NCI-H1105 (cell line): ENCODE measurements at places on chromosomes 4 and X.

- no peak for DNase-seq
Observed at GRCh38 chr4:41683326-41683725, 65.2 kb downstream of the PHOX2B start.

- no peak for DNase-seq
Observed at GRCh38 chr4:6018331-6018730, at the start of gene C4orf50. Gene C4orf50 (minus strand): TSS chr4:6018431.

DNA sequence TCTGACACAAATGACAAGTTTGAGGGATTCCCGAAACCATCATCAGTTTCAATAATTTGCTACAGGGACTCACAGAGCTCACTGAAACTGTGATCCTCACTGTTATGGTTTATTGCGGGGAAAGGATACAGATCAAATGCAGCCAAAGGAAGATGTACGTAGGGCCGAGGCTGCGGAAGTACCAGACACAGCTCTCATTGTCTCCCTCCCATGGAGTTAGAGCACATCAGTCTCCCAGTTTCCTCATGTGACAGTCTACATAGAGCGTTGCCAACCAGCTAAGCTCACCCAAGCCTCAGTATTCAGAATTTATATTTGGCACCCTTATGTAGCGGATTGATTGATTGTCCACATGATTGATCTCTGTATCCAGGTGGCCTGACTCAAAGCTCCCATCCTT, 137.8 kb upstream of the TENM3 start:
- no peak for DNase-seq

DNA sequence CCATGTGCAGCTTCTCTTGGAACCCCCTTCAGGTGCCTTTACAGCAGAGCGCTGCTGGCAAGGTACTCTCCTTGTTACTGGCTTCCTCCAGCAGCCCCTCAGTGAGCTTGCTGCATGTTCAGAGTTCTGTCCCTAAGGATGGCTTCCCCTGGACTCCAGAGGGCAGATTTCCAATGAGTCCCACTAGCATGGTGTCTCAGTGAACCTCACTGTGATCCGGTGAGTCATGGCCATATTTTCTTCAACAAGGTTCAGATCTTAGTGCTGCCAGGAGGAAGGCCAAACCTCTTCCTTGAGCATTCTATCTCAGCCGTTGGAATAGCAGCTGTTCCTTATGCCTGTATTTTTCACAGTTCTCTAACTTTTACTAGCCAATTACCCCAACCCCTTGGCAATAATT, 98.8 kb downstream of the CASK start:
- DNase-seq = no peak

DNA sequence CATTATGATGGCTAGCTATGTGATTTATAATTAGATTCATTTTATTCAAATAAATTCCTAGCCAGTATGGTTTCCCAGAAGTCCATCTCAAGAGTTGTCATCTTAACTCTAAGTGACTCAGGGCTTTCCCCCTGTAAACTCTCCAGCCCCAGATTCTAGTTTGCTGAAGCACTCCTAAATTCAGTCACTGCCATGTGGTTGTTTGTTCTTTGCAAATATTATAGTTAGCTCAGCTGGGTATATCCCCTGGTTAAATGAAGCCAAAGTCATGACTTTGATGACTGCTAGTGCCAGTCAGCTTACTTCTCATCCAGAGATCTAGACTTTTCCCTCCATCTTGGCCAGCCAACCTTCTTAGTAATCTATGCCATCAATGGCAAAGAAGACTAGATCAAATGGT, 126.0 kb downstream of the GRIA3 start:
- no peak for DNase-seq

DNA sequence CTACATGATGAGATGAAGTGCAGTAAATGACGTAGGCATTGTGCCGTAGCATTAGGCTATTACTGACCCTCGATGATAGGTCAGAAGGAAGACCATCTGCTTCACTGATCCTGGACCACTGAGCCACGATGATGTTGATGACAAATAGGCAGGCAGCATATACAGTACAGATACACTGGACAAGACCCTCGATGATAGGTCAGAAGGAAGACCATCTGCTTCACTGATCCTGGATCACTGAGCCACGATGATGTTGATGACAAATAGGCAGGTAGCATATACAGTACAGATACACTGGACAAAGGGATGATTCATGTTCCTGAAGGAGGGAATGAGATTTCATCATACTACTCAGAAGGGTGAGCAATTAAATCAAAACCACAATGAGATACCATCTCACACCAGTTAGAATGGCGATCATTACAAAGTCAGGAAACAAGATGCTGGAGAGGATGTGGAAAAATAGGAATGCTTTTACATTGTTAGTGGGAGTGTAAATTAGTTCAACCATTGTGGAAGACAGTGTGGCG, 50.9 kb downstream of the BEND4 start:
- no peak for DNase-seq

DNA sequence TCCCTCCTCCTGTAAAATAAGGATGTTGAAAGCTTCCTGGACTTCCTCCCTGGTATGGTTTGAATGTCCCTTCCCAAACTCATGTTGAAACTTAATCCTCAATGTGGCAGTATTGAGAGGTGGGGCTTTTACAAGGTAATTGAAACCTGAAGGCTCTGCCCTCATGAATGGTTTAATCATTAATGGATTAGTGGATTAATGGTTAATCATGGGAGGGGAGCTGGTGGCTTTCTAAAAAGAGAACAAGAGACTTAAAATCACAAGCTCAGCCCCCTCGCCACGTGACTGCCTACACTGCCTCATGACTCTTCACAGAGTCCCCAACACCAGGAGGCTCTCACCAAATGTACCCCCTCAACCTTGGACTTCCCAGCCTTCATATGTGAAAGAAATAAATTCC, 124.6 kb upstream of the ANXA3 start:
- no peak for DNase-seq

DNA sequence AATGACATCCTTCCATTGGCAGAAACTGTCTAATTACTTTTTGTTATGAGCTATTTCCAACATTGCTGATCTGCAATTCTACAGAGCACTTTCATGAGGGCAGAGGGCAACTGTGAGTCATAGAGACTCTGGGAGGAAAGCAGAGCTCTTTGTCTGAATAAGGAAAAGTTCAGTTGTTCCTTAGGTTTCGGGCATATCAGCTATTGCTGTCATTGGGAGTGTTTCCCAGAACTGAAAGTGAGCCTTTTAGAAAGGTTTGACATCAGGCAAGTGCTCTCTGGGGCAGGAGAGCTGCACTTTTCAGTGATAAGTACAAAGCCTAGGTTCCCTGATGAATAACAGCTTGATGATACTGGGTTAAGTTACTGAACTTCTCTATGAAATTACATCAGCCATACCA, 119.2 kb upstream of the EDNRA start:
- DNase-seq = no peak

DNA sequence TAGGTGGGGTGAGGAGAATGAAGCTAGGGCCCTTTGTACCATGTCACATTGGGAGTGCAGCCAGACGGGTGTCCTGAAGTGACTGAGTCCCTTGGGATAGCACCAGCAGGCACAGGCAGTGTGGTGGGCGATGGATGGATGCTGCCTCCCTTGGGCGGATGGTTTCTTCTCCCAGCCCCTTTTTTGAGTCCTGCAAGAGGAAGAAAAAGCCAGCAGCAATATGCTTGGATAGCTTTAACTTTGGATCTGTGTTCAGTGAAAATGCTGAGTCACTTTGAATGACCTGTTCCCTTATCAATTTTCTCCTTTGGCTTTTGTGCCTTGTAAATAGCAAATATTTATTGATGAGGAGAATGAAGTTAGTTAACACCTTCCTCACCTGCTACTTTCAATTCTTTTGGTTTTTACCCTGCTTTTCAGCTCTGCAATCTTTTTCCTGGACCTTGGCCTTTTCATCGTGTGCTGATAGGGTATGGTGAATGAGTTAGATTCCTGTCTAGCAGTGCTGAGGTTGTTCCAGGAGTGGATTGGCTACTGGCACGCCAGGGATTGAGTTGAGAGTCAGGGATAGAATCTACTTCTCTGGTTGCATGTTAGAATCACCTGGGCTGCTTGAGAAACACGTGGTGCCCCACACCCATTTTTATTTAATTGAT, 10.2 kb downstream of the DCUN1D4 start:
- no peak for DNase-seq

- no peak for DNase-seq
Observed at GRCh38 chr4:47786958-47787370, 50.9 kb downstream of the CORIN start.

DNA sequence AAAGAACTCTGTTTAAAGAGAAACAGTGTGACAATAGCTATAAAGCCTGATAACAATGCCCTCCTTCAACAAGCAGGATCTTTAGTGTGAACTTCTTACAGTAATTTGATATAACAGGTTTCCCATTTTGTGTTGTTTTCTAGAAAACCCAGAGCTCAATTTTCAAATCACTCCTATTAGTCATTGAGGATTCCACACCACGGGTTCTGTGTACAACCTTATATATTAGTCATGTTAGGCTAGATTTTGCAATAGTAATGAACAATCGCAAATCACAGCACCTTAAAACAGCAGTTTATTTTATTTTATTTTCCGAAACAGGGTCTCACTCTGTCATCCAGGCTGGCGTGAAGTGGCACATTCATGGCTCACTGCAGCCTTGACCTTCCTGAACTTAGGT, 1020.9 kb upstream of the INTU start:
- no peak for DNase-seq

DNA sequence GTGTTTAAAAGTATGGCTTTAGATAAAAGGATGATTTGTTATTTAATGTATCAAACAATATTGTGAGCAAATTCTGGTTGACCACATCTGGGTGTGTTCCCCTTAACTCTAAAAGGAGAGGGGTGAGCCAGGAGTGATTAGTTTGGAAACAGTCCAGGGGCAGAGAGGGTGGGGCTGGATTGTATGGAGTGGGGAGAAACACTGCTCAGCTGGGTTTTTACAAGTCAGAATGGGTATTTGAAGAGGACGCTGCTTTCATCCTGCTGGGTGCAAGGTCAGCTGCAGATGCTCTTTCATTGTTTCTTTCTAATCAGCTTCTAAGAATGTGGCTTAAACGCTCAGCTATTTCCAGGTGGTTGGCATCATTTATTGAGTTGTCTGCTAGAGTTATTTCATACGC, 82.8 kb upstream of the LIMCH1 start:
- DNase-seq = peak; percentile 12

DNA sequence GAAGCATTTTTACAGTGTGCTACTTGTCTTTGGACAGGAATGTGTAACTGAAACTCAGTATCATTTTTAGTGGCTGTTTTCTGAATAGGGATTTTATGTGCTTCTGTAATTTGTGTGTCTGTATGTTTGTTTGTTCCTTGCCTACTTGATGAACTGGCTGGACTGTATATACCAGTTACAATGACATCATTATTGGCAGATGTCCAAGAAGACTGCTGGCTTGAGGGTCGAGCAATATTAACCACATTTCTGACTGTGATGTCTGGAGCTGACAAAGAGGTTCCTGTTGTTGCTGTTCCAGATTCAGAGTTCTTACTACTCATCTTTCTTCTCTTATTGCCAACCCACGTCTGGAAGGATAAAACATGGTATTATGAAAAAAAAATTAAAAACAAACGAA, 33.0 kb downstream of the HDX start:
- peak; percentile 12 for DNase-seq

DNA sequence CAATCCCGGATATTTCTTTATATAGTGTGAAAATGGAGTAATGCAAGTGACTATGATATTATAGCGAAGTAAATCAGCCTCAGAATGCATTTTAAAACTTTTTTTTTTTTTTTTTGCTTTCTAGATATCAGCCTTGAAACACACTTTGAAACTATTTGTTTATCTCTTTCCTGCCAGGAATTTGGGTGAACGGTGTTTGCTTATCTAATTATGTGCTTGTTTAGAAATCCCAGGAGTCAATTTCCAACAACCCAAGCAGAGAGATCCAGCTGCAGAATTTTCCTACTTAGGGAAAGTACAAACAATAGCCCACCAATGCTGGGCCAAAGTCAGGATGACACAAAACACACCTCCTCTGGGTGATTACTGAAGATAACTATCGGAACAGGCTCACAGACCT, 958.8 kb downstream of the PCDH18 start:
- DNase-seq = no peak

GRCh38 chr4:53990641-53991040, 73.8 kb downstream of the CHIC2 start:
- no peak for DNase-seq

- no peak for DNase-seq
Observed at GRCh38 chr4:41143311-41144039, 70.9 kb downstream of the APBB2 start.

DNA sequence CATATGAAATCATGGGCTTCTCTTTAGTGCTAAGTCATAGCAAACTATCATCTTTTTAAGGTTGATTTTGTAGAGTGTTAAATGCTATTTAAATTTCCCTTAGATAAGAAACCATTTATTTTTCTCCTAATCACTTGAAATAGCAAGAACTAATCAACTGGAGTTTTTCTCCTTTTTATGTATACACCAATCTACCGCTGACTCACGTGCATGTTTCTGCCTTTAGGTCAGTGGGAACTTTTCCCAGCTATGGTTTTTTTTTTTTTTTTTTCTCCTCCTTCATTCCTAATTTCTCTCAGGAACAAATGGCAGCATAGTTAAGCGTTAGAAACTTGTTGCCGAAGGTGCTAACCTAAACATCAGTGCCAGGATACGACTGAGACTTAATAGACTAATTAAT, 176.4 kb downstream of the BMPR1B start:
- DNase-seq = no peak

GRCh38 chr4:77453911-77454310, 151.7 kb upstream of the CXCL13 start:
- no peak for DNase-seq

GRCh38 chr4:113003841-113004240, 45.6 kb upstream of the ANK2 start:
- DNase-seq = no peak

DNA sequence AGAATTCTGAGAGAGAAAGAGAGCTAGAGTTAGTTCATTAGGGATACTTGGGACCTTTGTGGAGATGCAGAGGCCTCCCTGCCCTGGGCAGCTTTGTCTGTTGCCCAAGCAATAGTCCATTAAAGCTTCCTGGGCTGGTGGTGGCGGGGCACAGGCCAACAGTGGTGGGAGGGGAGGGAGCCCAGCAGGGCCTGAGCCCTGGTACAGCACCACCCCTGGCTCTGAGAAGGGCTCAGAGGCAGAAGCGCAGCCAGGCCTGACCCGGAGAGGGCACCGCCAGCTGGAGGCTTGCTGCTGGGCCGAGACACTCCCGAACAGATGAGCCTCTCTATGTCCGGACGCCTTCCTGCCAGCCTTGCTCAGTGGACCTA, 65.3 kb downstream of the EFNB1 start:
- no peak for DNase-seq

- no peak for DNase-seq
Observed at GRCh38 chr4:83486457-83487129, 1.7 kb upstream of the ABRAXAS1 start.

GRCh38 chr4:38867478-38868058, at the start of gene FAM114A1:
Gene FAM114A1 (plus strand): TSS chr4:38867806. CDS start chr4:38878079, 10,273 bp downstream.
- DNase-seq = peak; percentile 24
